ENCODE measurements at places on chromosomes 4 and X.

DNA sequence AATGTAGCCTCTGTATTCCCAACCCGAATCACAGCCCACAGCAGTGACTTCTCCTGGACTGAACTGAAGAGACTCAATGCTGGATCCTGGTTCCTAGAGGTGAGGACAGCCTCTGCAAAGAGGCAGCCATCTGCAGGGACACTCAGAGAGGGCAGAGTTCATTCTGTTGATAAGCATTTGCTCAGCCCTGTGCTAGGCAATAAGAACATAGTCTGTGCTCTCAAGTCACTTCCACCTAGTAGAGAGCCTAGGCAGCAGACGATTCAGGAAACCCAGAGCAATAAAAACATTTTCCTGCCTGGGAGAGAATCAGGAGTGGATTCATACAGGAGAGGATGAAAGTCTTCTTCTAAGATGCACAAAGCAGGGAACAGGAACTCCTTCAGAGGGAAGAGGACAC lies 4.3 kb downstream of the GDPD2 start:
- no peak for DNase-seq

GRCh38 chrX:119266364-119266995 lies 30.4 kb downstream of the PGRMC1 start:
- DNase-seq, result no peak

GRCh38 chr4:129822701-129823100 lies 726.7 kb downstream of the C4orf33 start:
- DNase-seq, result no peak

- no peak for DNase-seq
Measured at GRCh38 chr4:165308606-165309005, 18.9 kb upstream of the MSMO1 start.

GRCh38 chrX:148385471-148385870 lies 114.9 kb upstream of the AFF2 start:
- DNase-seq, result no peak

- no peak for DNase-seq
Measured at GRCh38 chr4:138392751-138393308, 150.7 kb upstream of the SLC7A11 start.

DNA sequence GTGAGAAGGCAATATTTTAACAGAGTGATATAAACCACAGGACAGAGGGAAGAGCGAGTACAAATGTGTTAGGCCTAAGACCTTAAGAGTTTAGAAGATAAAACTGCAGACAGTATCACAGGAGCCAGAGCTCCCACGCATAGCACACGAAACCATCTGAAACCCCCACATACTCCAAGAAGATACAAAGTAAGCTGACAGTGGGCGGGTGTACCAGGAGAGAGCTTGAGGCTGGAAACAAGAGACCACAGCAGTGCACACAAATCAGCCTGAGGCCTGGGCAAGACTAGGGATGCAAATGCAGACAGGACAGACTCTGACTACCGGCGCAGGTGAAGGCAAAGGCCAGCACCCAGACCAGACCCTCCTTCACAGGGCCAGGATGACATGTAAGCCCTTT lies 54.1 kb upstream of the ARHGAP24 start:
- DNase-seq, result no peak

DNA sequence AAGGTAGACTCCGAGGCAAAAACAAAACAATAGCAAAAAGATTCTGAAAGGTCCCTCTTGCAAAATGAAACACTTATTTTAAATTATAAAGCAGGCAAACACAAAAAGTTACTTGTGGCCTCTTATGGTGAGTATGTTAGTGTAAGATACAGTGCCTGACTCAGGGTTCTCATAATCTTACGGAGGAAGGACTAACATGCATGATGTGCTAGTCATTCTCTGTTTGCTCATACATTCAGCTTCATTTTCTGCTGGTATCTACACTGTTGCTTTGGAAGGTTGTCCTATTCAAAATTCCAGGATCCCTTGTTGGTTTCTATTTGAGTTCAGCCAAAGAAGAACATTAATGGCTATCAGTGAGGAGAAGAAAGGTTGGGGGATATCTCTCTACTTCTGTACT lies 249.1 kb upstream of the FAM47A start:
- no peak for DNase-seq

DNA sequence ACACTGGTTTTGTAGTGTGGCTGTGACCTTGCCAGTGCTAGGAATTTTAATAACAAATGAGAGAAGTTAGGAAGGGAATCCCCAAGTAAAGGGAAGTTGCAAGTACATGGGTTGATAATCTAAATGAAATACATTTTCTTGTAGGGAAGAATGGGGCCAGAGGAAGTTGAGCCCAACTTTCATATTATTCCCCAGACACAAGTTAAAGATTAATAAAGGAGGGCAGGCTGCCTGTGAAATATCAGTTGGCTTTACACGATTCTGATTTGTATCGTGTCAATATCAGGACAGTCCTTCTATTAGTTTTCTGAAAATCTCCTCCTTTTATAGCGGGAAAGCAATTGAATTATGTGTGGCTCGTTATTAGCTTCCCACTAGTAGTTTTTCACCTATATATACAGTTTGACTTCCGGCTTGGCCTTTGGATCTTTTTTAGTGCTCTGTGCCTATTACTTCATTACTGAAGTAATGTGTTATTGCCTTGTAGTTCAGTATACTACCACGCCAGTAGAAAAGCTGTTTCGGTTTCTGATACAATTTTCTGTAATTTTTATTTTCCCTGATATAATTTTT lies 1.7 kb downstream of the PDLIM5 start:
- DNase-seq, result no peak

GRCh38 chr4:150577796-150578195 lies 4.2 kb upstream of the MAB21L2 start:
- DNase-seq, result no peak

DNA sequence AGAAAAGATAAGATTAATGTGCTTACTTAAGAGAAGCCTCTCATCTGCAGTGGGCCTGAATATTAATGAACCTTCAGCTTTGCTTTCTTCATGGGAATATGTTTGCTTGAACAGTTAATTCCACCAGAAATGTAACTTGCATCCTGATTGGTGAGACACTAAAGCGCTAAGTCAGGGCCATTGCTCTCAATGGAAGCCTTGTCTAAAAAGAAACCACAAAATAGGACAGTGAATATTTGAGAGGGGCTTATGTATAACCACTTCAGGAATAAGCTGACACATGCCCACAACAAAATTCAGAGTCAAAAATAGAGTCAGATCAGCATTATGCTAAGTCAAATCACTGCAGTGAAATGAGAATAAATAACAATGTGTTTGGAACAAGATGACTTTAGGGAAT lies 1125.8 kb downstream of the STIM2 start:
- DNase-seq, result no peak

- DNase-seq, result peak; percentile 13
Measured at GRCh38 chrX:66638591-66639500, at the start of gene EDA2R. TSS of gene EDA2R (minus strand) at chrX:66639078. CDS start at chrX:66616020, 23,058 bp downstream.

DNA sequence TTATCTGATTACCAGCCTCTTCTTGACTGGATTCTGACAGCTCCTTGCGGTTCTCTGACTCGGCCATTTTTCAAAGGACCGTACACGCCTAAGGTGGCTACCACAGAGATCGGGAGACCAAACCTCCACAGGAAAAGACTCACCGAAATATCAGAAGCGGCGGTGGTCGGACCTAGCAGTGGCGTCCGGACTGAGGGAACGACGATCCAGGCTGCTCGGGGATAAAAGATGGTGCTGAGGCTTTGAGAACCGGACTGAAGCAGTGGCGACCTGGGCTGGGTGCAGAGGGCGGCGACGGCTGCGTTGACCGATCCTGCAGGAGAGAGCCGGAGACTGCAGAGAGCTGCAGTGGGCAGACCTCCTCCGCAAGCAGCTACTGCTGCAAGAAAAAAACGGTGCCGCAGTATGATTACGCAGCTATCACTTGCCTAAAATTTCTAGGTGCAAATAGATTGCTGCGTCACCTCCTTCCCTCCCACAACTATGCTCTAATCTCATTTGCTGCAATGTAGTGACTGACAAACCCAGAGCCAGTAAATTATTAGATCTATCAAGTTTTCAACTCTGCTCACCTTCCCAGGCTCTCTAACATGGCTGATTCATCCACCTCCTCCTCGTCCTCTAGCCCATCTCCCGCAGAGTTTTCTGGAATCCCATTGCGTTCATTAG lies at the start of gene NAP1L2:
Gene NAP1L2 (minus strand): TSS at position 426 of the 669 bp plus-strand sequence. CDS start 359 bp downstream, at position 67.
- DNase-seq, result no peak

- DNase-seq, result no peak
Measured at GRCh38 chr4:27350161-27350560, 489.5 kb downstream of the STIM2 start.

GRCh38 chr4:54169176-54169575 lies 59.9 kb upstream of the PDGFRA start:
- DNase-seq, result no peak

DNA sequence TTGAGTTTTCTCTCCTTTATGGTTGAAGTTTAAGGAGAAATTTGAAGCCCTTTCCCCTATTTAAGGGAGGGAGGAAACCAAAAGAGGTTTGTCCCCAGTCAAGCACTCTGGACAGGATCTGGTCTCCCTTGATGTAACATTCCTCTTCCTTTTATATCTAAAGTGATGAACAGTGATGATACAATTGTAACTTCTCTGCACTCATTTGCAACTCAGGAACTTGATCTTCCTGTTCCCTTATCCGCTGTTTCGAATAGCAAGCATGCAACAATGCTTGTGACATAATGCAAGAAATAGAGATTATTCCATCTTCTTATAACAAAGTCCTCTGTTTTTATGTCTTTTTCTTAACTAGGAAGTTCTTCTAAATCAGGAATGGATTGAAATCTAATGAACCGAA lies 18.3 kb downstream of the ALPK1 start:
- DNase-seq, result no peak

DNA sequence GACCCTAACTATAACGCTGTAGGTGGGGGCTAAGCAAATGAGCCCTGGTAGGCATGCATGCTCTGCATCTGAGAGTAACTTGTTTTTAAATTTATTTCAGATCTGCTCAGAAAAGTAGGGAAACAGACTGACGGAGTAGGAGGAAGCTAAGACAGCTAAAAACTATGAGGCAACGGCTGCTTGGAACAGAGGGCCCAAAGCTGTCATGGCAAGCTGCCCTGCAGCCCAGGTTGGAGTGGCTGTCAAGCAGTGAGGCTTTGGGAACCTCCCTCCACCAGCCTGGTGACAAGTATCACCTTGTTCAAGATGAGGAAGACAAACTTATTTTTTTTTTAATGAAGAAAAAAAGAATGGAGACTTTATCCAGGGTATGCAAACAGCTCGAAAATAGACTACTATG lies 439.8 kb downstream of the NLGN4X start:
- DNase-seq, result no peak

DNA sequence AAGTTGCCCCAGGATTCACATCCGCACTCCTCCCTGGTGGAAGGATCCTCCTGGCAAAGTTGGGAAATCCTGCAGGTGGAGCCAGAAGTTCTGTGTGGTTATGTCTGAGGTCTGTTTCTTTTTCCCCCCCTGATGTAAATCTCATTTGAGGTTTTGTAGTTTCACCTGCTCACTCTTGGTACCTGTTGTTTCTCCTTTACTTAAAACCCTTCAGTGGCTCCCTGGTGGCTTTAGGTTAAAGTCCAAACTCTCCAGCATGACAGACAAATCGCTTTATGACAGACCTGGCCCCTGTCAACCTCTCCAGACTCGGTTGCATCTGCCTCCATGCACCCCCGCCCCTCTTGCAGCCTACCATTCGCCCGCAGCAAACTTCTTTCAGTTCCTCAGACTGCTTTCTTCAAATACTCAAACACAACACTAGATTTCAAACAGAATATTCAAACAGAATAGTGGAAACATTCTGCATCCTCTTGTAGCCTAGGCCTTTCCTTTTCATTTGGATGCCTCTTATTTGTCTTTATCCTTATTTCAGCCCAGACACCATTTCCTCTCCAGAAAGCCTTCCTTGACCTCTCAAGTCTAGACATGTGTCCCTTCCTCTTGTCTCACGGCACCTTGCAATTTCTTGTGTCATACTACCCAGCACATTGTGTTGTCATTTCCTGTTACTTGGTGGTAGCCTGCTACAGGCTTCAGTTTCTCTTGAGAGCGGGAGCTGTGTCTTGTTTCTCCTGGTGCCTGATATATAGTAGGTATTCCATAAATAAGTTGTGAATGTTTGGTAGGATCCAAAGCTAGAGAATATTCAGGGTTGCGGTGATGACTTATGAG lies 24.8 kb downstream of the IL13RA1 start:
- DNase-seq, result peak; percentile 16

DNA sequence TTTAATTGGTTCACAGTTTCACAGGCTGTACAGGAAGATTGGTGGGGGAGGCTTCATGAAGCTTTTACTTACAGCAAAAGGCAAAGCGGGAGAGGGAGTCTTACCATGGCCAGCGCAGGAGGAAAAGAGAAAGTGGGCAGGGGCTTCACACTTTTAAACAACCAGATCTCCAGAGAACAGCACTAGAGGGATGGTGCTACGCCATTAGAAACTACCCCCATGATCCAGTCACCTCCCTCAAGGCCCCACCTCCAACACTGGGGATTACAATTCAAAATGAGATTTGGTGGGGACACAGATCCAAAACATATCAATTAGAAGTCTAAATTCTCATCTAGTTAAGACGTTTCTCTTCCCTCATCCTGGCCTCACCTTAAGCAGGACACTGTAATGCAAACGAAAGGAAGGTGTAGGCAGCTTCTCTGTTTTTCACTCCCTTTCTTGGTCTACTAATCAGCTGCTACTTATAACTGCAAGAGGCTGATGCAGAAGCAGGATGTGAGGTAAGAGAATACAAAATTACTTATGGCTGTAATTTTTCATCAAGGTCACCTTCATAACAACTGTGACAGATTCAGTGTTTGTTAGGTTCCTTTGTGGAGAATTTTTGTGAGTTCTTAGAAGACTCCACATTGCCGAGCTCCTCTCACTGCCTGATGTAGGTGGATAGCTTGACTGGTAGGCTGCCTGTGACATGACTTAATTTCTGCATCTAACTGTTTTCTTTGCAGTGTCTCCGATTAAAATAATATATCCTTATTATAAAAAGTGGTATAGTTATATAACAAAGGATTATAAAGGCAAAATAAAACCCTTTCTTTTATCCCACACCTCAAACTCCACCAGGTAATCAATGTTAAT lies 255.1 kb downstream of the IL15 start:
- DNase-seq, result no peak

- DNase-seq, result peak; percentile 79
Measured at GRCh38 chr4:151408630-151409469, at the start of gene FHIP1A. TSS of gene FHIP1A (plus strand) at chr4:151409176. CDS start at chr4:151566260, 157,084 bp downstream.

- no peak for DNase-seq
Measured at GRCh38 chr4:1175635-1176229, 3.3 kb upstream of the SPON2 start.

DNA sequence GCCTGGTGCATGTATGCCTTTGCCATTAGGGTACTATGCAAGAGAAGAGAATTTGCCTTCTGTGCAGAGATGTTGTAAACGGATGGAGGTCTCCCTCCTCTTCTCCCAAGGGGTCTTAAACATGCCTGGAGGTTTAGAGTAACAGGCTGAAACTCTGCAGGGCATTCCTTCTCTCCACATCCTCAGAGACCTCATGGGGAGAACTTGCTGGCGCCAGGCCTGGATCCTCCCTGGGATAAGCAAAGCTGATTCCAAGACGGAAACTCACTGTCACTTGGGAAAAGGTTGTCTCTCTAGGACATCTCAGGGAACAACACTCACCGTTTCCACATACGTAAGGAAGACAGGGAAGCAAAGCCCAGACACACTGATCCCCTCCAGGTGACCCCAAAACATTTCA lies 76.9 kb upstream of the GPM6B start:
- DNase-seq, result no peak

Measured in GM19239 (cell line).